ENCODE measurements at places on chromosomes 3 and 15.

DNA sequence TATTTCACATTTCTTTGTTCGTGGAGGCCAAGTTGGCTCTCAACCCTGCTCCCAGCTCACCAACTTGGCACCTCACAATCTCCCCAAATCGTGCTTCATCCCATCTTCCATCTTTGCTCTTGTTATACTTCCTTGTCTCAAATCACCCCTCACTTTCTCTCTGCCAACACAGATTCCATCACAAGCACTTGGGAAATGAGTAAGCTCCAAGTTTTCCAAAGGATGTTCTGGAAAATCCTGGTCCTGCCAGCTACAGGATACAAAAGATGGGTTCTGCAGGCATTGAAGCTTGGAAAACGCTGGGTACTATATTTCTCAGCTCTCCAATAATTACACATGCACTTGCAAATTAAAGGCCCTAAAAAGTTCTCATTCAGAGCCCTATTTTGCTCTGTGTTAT, 4.1 kb upstream of the TM4SF4 start:
- DNase-seq = no peak

DNA sequence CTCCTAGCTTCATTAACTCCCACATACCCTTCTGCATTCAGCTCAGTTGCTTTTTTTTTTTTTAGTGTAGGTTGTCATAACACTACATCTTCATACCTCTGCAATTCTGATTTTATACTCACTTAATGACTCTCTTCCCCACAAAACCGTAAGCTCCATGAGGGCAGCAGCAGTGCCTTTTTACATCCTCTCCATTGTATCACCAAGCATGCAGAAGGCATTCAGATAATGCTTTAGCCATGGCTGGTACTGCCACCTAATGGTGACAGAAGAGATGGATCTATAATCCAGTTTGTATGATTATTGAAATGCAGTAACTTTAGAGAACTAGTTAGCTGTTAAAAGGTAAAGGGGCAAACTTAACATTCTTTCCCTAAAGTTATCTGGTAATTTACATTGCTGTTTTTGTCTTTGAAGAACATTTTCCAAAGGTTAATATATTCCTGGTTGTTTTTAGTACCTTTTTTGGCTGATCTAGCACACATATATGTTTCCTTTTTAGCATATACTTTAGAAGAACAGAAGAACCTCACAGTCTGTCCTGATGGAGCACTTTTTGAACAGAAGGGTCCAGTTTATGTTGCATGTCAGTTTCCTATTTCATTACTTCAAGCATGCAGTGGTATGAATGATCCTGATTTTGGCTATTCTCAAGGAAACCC, 36.8 kb downstream of the ATP1B3 start:
- no peak for DNase-seq

DNA sequence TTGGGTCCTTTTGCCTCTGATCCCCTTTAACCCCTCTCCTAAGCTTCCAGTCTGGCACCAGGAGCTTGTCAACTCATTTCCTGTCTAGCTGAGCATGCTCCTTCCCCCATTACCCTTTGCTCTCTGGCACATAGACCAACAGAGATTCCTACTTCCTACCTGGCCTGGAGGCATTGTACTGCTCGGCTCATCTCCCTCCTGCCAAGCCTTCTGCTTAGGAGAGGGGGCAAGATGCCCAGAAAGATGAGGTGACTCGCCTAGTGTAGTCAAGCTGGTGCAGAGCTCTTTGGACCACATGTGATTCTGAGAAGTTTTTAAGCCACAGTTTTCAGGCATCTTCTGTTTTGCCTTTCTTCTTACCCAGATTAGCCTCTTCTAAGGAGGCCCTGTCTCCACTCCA, 95.4 kb downstream of the ZNF621 start:
- no peak for DNase-seq

DNA sequence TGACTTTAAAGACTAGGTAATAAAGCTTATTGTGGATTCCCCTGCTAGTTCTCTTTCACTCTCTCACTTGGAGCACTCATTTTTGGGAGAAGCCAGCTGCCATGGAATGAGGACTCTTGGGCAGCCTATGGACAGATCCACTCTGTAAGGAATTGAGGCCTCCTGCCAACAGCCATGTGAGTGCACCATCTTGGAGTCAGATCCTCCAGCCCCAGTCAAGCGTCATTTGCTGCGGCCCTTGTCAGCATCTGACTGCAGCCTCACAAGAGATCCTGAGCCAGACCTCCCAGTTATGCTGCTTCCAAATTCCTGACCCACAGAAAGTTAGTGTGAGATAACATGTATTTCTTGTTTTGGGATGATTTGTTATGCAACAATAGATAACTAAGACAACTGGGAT, 101.9 kb downstream of the SEMA6D start:
- DNase-seq = no peak

GRCh38 chr3:124491098-124491497, 239.2 kb upstream of the UMPS start:
- no peak for DNase-seq

GRCh38 chr3:78141269-78141668, 1101.4 kb downstream of the ROBO2 start:
- DNase-seq = no peak

- no peak for DNase-seq
These were observed 3.7 kb upstream of the SLCO2A1 start for GRCh38 chr3:134033315-134033996.

- DNase-seq = no peak
These were observed 452 bp downstream of the DCP1A start for GRCh38 chr3:53346922-53347260.

DNA sequence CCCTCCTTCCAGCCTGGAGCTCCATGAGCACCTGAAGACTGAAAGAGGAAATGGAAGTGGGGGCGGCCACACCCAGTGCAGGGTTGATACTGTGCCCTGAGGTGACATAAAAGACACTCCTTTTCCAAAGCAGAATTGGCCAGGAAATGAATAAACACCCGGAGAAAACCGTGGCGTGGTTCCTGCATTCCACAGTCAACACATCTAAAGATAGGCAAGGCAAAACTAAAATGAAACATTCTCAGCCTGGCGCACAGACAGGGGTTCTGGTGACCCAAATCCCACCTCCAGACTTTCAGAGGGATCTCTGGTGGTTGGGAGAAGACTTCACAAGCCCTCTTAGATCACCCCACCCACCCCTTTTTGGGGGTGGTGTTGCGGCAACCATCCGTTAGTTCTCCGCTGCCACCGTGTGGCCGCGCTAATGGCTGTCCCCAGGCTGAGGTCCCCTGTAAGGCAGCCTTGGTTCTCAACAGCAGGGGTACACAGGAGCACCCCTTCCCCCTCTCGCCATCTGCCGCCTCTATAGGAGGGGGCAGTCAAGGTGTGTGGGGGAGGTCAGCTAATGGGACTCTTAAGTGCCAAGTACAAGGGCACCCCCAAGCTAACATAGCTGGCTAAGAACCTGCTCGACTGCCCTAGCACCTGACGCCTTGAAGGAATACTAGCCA, 2.5 kb upstream of the MST1R start:
- no peak for DNase-seq

- no peak for DNase-seq
These were observed 196.0 kb downstream of the DPH6 start for GRCh38 chr15:35349916-35350315.

- no peak for DNase-seq
These were observed 72.7 kb downstream of the FBN1 start for GRCh38 chr15:48572823-48573222.

- no peak for DNase-seq
These were observed 597.9 kb downstream of the IGSF11 start for GRCh38 chr3:118436697-118437262.

- no peak for DNase-seq
These were observed 200.7 kb upstream of the NSMCE3 start for GRCh38 chr15:29470311-29470710.

DNA sequence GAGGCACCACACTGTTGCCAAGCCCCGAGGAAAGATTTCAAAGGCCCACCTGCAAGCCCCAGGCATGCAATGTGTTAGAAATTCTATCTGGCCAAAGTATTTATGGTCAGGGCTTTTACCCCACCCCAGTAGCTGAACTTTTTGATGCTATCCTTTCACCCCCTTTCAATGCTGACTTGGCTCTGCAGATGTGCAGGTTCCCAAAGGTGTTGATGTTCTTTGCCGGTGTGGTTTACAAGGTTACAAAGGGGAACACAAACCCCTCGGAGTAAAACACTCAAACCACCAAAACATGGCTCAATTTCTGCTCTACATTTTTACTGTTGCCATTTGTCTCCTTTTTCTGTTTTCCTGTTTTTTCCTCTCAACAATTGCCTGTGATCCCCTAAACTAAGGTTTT, 145.4 kb upstream of the BNIP2 start:
- no peak for DNase-seq

- no peak for DNase-seq
These were observed 15.9 kb upstream of the CHST2 start for GRCh38 chr3:143103652-143104051.

- DNase-seq = no peak
These were observed 272.1 kb downstream of the UACA start for GRCh38 chr15:70491201-70491621.

- DNase-seq = no peak
These were observed 395 bp downstream of the ZFAND6 start for GRCh38 chr15:80059786-80060355.

- no peak for DNase-seq
These were observed 335.8 kb downstream of the MECOM start for GRCh38 chr3:169327546-169328356.

GRCh38 chr3:20038699-20039465, 1.4 kb upstream of the KAT2B start:
- no peak for DNase-seq
